ENCODE measurements at places on chromosomes 3 and 15.

GRCh38 chr3:43670635-43671522 lies 19.9 kb upstream of the ABHD5 start:
- no peak for DNase-seq

DNA sequence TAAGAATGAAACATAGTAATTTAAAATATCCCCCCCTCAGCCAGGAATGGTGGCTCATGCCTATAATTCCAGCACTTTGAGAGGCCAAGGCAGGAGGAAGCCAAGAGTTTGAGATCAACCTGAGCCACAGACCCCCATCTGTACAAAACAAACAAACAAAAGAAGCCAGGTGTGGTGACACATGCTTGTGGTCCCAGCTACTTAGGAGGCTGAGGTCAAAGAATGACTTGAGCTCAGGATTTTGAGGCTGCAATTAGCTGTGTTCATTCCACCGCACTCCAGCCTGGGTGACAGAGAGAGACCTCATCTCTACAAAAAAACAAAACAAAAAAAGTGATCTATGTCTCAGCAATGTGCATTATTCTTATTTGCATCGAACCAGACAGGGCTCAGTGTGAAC lies 800.8 kb downstream of the MCTP2 start:
- no peak for DNase-seq

DNA sequence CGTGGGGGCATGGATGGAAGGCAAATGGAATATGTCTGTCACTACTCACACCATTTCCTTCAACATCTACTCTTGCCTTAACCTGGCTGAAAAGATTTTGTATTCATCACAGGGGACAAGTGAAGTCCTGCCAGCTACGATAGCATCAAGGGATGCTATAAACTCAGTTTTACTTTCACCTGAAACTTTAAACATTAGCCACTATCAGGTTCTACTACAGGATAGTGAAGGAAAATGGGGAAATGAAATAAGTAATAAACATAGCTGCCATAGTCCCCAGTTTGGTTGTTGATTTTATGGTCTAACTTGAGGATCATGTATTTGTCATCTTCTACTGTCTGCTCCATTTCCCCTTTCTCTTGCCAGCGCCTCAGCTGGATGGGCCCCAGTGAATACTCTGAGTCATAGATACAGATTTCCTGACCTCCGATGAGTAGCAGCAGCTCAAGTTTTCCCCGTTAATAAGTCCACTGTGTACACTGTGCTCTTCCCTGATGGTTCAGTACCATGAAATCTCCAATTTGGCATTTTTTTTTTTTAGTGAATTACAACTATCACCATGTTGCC lies 338.2 kb upstream of the SLCO3A1 start:
- no peak for DNase-seq

- DNase-seq: no peak
Observed at GRCh38 chr3:27358372-27358771, 10.8 kb downstream of the NEK10 start.

DNA sequence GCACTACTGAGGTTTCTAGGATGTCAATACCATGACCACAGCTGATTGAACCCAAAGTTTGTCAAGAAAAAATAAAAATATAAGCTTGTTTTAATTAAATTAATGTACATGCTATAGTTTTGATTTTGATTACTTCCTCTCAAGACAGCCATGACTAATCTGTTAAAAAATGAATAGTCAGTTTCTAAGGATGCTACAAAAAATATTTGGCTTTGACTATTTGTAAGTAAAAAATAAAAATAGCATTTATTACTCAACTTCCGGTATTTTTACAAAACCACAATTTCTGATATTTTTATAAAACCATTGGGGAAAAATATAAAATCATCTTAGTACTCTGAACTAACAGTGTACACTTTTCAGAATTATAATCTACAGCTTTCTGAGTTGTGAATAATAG lies 12.1 kb upstream of the TEX9 start:
- no peak for DNase-seq

- DNase-seq: no peak
Observed at GRCh38 chr3:69738315-69738714, 949 bp upstream of the MITF start.

- DNase-seq: no peak
Observed at GRCh38 chr3:81927811-81928210, 166.4 kb upstream of the GBE1 start.

DNA sequence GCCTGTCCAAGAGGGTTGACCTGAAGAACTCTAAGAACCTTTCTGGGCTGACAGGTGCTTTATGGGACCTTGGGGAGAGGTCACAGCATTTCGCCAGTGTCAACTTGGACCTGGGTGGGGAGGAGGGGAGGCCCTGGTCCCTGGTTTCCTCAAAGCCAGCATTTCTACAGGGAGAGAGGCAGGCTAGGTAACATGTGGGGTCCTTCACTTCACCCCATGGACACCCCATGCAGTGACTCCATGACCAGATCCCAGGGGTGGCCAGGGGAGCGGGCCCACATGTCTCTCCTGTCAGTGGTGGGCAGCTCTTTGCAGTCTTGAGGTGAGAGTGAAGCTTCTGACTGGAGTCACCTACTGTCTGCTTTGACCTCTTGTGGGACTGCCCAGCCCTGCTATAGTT lies 35.8 kb downstream of the GOLGA6L10 start:
- no peak for DNase-seq

DNA sequence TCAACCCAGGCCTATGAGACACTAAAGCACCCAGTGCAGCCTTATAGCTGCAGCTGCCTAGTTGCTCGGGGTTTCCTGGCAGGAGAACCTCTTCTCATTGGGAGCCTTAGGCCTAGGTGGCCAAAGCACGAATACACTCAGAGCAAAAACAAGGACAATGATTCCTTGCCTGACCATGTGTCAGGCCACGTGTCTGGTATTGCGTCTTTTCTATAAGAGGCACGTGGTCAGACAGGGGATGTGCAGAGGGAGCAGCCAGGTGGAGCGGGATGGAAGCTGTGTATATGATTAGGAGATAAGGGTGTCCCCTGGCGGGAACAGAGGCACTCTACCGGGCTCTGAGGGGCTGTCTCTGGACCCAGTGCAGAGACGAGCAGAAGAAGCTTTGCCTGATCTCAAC lies 26.4 kb downstream of the SLC22A14 start:
- no peak for DNase-seq

- DNase-seq: no peak
Observed at GRCh38 chr3:195732940-195733339, 12.2 kb downstream of the MUC20 start.

- no peak for DNase-seq
Observed at GRCh38 chr15:85828126-85828525, 33.4 kb upstream of the KLHL25 start.

DNA sequence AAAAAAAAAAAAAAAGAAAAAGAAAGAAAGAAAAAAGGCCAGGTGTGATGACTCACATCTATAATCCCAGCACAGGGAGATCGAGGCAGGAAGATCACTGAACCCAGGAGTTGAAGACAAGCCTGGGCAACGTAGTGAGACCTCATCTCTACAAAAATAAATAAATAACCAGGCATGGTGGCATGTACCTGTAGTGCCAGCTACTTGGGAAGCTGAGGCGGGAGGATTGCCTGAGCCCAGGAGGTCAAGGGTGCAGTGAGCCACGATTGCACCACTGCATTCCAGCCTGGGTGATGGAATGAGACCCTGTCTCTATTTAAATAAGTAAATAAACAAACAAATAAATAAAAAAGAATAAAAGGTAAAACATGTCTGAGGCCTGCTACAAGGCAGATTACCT lies 39.3 kb upstream of the LACTB start:
- no peak for DNase-seq

DNA sequence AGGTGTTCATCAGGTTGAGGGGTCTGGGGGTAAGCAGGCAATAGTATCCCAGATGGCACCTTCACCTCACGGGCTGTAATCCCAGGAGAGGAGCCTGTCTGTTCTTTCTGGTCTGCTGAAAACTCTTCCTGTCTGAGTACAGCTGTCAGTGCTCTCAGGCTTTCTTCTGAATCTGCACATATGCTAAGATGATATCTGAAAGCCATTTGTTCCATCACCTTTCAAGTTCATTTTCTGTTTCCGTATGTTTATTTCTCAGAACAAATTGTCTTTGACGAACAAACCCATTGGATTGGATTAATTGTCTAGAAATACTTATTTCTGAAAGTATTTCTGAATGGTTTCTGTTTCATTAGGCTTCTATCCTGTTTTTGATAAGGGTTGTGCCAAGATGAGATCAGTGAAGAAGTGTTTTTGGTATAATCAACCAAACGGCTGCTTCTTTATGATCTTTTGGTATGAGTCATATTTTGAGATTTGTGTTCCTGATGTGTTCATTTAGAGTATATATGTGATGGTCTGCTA lies 13.3 kb downstream of the ZNF592 start:
- DNase-seq: no peak

GRCh38 chr3:114356066-114356465 lies 62.2 kb downstream of the TIGIT start:
- no peak for DNase-seq

- DNase-seq: no peak
Observed at GRCh38 chr15:25789211-25789610, 73.9 kb downstream of the ATP10A start.

DNA sequence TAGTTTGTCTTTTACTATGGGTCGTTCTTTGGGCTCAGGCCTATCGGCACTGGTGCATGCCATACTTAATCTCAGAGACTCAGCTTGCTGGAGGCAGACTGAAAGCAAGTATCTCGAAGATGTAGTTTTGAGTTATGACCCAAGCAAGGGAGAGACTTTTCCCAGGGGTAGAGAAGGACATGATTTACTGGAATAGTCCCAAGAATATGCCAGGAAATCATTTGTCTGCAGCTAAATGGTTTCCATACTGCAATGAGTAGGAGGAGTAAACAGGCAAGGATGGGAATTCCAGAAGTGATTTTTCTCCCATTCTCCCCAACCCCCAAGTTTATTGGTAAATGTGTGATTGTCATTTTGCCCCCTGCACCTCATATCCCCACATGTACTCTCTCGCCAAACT lies 35.4 kb upstream of the LACTB start:
- no peak for DNase-seq

- DNase-seq: peak; percentile 34
Observed at GRCh38 chr3:105367063-105367405, 325 bp downstream of the ALCAM start.
